ENCODE measurements at places on chromosomes 1 and 21.
A peak's percentile ranks its signal among the peaks of the same experiment; 100 is the strongest.

DNA sequence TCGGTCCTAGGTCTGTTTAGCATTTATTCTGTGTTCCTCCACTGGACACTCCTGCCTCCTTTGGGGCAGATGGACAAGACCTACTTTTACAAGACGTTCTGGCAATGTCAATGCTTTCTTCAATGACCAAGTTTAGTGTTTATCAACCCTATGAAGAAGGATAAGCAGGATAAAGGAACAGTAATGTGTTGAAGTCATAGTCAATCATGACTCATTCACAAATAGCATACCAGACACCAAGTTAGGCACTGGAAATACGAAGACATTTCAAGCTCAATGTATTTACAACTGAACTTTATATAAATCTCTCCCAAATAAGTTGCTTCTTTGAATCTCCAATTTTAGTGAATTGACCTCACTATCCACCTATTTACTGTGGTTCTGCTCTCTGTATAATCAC, 4.8 kb upstream of the SLC35D1 start:
- no peak for DNase-seq

- DNase-seq, result no peak
Observed at GRCh38 chr1:214404154-214404553, 123.2 kb downstream of the SMYD2 start.

DNA sequence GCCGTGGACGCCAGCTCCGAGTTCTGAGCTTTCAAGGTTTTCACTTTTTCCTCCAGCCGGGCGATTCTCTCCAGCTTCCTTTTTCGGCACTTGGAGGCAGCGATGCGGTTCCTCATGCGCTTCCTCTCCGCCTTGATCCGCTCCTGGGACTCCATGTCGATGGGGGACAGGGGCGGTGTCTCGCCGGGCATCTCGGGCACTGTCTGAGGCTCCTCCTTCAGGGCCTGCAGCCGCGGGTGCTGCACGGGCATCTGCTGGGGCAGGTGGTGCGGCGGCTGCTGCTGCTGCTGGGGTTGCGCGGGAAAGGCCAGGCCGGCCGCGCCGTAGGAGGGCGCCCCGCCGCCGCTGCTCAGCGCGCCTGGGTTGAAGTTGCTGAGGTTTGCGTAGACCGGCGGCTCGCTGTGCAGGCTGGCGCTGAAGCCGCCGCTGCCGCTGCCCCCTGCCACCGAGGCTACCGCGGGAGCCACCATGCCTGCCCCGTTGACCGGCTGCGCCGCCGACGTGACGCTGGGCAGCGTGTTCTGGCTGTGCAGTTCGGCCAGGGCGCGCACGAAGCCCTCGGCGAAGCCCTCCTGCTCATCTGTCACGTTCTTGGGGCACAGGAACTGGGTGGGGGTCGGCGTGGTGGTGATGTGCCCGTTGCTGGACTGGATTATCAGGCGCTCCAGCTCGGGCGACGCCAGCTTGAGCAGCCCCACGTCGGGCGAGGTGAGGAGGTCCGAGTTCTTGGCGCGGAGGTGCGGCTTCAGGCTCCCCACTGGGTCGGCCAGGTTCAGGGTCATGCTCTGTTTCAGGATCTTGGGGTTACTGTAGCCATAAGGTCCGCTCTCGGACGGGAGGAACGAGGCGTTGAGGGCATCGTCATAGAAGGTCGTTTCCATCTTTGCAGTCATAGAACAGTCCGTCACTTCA, 1.4 kb downstream of the JUN start:
- peak; percentile 60 for DNase-seq

DNA sequence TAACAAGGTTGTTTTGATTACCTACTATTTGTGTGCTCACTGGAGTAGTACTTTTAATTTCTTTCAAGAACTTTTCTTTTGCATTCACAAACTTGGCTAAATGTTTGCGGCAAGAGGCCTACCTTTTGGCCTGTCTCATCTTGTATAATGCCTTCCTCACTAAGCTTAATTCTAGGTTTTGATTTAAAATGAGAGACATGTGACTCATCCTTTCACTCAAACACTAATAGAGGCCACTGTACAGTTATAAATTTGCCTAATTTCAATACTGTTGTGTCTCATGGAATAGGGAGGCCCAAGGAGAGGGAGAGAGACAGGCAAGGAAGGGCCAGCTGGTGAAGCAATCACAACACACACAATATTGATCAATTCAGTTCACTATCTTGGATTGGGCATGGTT, 66.1 kb downstream of the ZNF644 start:
- DNase-seq, result no peak

- DNase-seq, result no peak
Observed at GRCh38 chr1:225300381-225300780, 127.5 kb downstream of the LBR start.

- no peak for DNase-seq
Observed at GRCh38 chr1:116306840-116307442, 66.1 kb upstream of the ATP1A1 start.

DNA sequence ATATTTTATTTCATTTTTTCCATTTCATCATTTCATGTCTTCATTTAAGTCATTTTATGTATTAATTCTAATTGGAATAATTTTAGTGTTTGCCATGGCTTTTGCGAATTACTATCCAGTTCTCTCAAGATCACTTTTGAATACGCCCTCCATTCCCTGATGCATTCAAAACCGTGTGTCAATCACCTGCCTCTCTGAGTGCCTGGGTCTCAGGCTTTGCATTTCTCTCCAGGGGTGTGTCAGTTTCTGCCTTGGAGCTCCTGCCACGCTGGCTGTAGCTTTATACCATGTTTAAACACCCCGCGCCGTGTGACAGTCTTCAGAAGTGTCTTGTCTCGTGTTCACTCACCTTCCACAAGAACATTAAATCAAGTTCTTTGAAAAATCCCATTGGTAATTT, 7.4 kb upstream of the DNMT3L start:
- no peak for DNase-seq

- no peak for DNase-seq
Observed at GRCh38 chr21:44495611-44496563, 40.6 kb downstream of the LRRC3 start.

DNA sequence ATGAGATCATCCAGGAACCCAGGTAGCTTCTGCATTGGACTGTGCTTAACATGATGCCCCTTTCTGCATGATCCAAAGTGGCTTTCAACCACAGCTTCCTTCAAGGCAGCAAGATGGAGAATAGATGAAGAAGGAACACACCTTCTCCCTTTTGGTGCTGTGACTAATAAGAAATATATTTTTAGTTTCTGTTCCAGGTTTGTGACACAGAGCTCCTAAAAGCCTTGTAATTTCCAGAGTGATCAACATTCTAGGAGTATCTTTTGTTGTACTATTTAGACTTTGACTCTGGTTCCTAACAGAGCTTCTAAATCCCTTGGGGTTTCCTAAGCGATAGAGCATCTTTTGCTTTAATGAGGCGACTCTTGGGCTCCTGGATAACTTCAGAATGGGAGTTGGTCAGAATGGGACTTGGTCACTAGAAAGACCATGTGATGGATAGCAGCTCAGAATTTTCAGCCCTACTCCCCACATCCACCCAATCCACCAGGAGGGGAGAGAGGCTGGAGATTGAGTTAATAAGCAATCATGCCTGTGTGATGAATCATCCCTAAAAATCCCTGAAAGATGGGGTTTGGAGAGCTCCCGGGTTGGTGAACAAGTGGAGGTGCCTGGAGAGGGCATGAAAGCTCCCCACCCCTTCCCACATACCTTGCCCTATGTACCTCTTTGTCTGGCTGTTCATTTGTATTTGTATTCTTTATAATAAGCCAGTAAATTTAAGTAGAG, 134.8 kb downstream of the FGGY start:
- DNase-seq, result no peak

- DNase-seq, result peak; percentile 25
Observed at GRCh38 chr21:32538147-32538792, 47.1 kb downstream of the TCP10L start.

DNA sequence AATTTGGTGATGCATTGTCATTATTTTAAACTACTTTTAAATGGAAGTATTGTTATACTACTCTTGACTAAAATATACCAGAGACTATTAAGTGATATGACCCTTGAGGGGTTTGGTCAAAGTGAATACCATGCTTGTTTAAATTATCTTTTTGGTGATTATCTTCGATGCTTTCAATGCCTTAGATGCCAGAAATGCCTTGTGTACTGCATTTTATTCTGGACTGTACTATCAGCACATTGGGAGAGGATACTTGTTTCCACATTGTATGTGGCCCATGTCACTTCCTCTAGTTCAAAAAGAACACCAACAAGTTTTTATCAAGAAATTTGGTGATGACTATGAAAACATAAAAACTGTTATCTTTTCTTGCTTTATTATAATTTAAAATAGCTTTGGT, 16.3 kb downstream of the MAP3K7CL start:
- DNase-seq, result no peak

DNA sequence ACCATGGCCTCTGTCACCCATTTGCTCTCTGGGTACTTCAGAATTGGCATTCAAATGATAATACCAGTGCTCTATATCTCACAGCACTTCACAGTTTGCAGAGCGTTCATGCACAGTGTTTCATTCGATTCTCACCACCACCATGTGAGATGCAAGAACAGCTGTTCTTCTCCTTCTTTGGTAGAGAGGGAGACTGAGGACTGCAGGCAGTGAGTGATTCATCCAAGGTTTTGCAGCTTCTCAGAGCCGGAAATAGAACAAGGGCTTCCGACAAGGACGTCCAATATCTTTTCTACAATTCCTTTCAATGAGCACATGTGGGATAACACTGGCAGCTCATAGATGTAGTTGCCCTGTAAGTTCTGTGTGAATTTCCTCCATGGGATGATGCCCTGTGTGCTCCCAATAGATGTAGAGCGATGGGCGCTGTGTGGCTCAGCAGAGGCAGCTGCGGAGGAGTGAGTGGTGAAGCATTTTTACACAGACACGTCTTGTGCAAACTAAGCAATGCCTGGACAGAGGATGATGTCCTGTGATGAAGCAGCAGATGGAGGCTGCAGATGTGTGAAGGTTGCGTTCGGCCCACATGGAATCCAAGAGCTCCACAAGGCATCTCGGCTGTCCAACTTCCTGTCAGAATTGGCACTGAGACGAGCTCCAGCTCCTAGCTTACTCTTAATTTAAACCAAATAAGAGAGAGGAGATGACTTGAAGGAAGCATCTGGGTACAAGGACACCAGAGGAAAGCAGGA, 24.9 kb downstream of the MT1HL1 start:
- DNase-seq, result no peak

DNA sequence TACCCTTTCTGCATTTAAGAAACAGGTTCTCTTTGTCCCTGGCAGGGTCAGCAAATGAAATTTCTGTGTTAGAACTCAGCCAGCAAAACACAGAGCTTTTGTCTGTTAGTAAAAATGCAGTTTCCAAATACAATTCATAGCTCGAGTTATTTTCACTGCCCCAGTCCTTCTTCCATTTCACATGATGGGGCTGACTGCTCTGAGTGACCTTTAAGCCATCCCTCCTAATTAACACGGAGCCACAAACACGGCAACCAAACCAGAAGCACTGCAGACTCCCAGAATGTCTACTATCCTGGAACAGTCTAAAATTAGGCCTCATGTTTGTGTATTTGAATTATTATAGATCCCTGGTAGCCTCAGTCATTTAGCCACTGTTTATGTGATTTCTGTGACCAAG, 99.1 kb upstream of the RGS4 start:
- no peak for DNase-seq

DNA sequence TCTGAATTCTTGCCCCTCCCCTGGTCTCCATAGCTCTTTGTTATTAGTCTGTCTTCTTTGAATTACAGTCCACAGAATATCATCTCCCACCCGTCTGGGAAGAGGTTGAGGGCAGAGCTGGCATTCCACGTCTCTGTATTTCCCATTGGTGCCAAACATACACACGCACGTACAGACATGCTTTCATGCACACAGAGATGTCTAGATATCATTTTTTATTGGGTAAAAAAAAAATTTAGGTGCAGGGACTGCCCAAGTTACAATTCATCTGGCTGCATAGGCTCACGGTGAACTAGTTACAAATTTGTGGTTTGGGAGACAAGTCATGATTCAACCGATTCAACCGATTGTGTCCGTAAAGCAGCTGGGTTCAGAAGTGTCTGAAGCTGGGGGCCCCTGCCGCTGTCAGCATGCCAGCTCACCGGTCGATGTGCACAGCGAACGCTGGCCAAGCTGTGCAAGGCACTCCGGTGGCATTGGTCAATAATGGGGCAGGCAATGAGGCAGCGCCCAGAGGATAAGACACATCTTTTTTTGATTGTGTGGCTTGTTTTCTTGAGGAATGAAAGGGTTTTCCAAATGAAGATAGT, 73.7 kb downstream of the KCNN3 start:
- no peak for DNase-seq

- peak; percentile 8 for DNase-seq
Observed at GRCh38 chr1:231861541-231862481, 235.2 kb downstream of the DISC1 start.

DNA sequence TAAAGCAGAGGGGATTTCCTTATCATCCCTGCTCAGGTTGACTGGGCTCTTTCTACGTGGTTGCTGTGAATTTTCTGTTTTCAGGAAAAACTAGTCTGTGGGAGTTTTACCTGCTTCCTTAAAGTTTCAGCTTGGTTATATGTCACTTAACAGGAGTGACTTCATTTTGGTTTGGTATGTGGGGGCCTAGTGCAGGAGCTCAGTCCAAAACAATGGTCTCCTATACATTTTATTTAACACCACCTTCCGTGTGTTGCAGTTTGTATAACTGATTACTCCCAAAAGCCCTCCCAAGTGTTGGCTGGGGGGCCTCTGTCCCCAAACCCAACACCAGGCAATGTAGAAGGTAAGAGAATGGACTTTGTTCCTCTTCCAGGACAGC, 5.3 kb downstream of the IL23R start:
- DNase-seq, result no peak

GRCh38 chr1:206635978-206636345, 626 bp downstream of the DYRK3 start:
- no peak for DNase-seq

DNA sequence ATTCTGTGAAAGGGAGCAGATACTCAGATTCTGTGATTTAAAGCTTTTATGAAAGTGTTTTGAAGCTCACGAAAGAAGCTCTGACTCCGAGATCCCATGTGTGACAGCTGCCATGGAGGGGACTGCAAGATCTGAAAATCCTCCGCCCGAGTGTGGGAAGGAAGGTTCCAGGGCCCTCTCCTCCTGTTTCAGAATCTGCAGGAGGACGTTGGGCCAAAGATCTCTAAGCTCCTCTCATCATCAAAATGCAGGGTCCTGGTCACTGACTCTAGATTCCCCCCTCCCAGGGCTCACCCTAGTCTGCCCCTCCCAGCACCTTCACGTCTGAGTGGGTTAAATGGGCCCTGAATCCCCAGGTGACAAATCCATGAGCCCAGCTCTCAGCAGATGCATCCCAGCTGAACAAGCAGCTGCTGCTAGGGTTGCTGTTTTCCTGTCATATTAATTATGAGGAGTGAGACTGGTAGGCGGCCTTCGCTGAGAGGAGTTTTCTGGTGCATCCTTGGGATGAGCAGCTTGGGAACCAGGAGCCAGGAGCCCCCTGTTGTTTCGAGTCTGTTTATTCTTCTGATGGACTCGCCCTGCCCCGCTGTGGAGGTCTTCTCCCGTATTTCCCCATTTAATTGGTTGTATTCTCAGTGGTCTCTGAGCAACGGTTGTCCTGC, 402.0 kb downstream of the MATN1 start:
- DNase-seq, result no peak

- DNase-seq, result no peak
Observed at GRCh38 chr1:46603481-46603857, 599 bp downstream of the MKNK1 start.

Data from central memory CD4-positive, alpha-beta T cell (primary cell).